ENCODE measurements at places on chromosomes 5 and 9. TPM values are rescaled to one million over a fixed set of nuclear protein-coding genes. Genes with fewer than 3 reads are reported as not detected.

Gene FLT4
- not detected for total RNA-seq

Gene SLC36A2
- total RNA-seq, result not detected

Gene CTXN3
- not detected for total RNA-seq

DNA sequence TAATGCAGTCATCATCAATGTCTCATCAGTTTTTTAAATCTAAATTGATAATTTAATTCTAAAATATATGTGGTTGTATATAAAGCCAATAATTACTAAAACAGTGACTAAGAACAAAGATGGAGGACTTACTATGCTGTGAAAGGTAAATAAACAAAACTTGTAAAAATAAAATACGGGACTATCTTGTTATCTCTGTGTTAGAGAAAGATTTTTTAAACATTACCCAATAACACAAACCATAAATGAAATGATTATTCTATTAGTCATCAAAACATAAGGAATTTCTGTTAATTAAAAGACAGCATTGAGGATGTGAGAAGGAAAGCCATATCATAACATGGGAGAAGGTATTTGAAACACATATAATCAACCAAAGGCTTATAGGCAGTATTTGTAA is 226.2 kb upstream of the SMC2 start:
- DNase-seq, result no peak

DNA sequence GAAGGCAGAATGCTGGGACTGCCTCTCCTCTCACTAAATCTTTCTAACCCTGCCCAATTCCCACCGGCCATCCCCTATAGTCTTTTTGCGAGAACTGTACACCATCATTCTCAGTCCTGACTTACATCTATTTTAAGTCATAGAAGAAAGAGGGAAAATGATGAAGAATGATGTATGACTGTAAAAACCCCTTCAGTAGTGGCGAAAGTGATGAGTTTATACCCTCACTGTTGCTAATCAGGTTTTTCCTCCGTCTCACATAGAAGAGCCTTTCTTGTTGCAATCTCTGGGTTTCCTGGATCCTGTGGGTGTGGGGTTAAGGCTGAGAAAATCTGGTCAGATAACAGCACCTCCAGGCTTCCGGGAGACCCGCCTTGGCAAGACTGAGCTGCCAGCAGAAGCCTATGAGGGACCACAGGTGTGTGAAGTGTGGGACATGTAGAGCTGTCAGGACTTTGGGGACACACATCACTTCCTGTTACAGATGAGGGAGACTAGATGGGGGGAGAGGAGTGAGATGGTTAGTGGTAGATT is 147.1 kb upstream of the SLC12A2 start:
- DNase-seq, result no peak

DNA sequence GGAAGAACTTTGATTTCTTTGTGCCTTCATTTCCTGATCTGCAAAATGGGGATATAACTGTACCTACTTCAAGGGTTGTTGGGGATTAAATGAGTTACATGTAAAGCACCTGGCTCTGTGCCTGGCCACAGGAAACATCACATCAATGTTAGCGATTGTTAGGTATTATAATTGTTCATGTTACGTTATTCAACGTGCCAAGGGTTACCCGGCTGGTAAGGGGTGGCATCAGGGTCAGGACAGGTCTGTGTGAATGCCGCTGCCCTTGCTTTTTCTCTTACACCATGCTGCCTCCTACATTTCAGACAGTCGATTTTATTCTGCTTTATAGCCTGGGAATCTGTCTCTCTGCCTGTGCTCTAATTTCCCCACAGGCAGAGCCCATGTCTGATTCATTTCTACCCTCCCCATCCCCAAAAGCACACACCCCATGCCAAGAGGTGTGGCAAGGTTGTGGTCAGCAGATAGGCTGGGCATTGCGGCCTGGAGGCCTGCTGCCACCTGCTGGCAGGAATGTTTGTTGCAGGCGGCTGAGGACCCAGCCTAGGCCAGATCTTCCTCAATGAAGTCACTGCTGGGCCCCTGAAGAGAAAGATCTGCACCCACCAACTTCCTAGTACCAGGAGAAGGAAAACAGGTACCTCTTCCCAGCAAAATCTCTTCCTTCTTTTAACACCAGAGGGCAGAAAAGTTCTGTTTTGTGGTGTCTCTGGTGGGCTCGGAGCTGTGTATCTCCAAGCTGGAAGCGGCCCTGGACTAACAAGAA is 5.3 kb downstream of the ANKS6 start:
- DNase-seq, result peak; percentile 78

DNA sequence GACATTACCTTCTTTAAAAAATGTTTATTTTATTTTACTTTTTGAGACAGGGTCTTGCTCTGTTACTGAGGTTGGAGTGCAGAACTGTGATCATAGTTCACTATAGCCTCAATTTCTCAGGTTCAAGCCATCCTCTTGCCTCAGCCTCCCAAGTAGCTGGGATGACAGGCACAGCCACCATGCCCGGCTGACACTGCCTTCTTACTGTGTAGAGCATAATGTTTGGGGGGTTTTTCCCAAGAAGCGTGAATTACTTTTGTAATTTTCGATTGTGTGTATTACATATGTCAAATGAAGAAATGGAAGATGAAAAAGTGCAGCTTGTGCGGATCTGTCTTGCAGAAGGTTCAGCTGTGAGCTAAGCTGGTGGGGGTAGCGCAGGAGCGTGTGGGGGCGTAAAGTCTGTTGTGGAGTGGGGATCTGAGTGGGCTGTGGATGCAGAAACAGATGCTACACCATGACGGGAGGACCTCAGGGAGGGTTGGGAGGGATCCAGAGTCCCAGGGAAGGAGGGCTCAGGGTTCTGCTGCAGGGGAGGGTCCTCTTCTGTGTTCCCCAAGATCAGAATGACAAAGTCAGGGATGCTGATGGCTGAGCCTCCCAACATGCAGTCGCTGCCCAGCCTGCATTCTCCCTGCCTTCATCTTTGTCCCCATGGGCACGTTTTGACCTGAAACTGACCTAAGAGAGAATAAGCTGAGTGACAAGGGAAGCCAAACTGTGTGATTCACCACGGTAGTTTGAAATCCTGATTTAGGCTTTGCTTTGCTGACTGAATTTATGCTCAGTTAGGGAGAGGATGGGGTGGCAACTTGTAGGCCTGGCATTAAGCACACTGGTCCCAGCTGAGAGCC is 6.8 kb upstream of the ANKRD33B start:
- no peak for DNase-seq

Gene TEK
- not detected for total RNA-seq

Gene SLC34A1
- not detected for total RNA-seq
